ENCODE measurements at places on chromosomes 3 and 15. TPM values are rescaled to one million over a fixed set of nuclear protein-coding genes. Genes with fewer than 3 reads are reported as not detected.

GRCh38 chr15:85172846-85173490, 191.3 kb downstream of the PDE8A start:
- no peaks in the 10 kb centered on the region for H3K27me3 ChIP-seq
- H3K4me3 ChIP-seq, result no peak overlapping the region
- no peak for DNase-seq
- no peaks in the 10 kb centered on the region for H3K36me3 ChIP-seq
- peaks cover 5% of the 10 kb centered on the region for H3K4me1 ChIP-seq
- H3K27ac ChIP-seq, result no peak overlapping the region

GRCh38 chr15:77014132-77015081, 19.5 kb downstream of the PSTPIP1 start:
- no peaks in the 10 kb centered on the region for H3K27me3 ChIP-seq
- H3K4me3 ChIP-seq, result no peak overlapping the region
- no peak overlapping the region for H3K27ac ChIP-seq
- H3K4me1 ChIP-seq, result no peaks in the 10 kb centered on the region
- no peak for DNase-seq
- no peaks in the 10 kb centered on the region for H3K36me3 ChIP-seq

The GOLGA6L2 gene
- not detected for polyA plus RNA-seq

The EPHB3 gene
- 9.3 TPM for polyA plus RNA-seq

The MLF1 gene
- 12.5 TPM for polyA plus RNA-seq

DNA sequence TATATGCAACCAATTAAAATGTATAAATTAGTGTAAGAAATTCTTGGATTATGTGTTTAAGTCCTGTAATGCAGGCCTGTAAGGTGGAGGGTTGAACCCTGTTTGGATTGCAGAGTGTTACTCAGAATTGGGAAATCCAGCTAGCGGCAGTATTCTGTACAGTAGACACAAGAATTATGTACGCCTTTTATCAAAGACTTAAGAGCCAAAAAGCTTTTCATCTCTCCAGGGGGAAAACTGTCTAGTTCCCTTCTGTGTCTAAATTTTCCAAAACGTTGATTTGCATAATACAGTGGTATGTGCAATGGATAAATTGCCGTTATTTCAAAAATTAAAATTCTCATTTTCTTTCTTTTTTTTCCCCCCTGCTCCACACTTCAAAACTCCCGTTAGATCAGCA, 65.4 kb upstream of the ACAD9 start:
- H3K36me3 ChIP-seq, result peaks cover 77% of the 10 kb centered on the region
- no peaks in the 10 kb centered on the region for H3K4me1 ChIP-seq
- H3K4me3 ChIP-seq, result no peak overlapping the region
- H3K27me3 ChIP-seq, result no peaks in the 10 kb centered on the region

DNA sequence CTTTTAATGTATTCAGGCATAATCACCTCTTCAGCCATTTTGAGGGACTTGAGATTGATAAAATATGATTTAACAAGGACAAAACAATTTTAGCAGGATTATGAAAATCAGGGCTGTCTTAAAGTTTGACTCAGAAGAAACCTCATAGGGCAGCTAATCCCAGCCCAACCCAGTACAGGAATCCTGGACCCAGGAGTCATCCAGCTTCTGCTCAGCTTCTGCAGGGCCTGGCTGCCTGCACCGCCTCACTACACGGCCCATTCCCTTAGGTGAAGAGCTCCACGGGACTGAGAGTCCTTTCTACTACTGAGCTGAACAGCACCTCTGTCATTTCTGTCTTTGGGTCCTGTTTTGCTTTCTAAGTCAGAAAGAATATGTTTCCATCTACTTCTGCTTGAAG, 37.5 kb downstream of the ARHGAP31 start:
- no peaks in the 10 kb centered on the region for H3K27me3 ChIP-seq
- no peak overlapping the region for H3K4me3 ChIP-seq
- H3K4me1 ChIP-seq, result no peaks in the 10 kb centered on the region
- H3K36me3 ChIP-seq, result no peaks in the 10 kb centered on the region
- DNase-seq, result no peak
- no peak overlapping the region for H3K27ac ChIP-seq

Measured in large intestine (tissue), 12 donors.